ENCODE measurements at places on chromosomes 12 and 14. TPM values are rescaled to one million over a fixed set of nuclear protein-coding genes. Genes with fewer than 3 reads are reported as not detected.

DNA sequence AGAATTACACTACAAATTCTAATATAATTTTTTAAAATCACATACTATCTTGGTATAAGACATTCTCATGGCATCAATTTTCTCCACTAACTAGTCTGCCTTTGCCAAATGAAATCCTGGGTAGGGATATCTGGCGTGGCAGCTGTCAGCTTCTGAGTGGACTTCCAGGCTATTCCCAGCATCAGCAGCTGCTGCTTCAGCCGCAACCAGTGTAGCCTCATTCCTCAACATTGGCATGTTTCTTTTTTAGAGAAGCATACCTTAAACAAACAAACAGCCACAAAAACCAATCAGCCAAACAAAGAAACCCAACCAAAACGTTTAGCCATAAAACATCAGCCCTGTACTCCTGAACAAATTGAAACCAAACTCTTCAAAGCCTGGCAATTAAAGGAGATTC, 235.8 kb downstream of the SSPN start:
- H3K4me1 ChIP-seq, result no peaks in the 10 kb centered on the region
- H3K36me3 ChIP-seq, result peaks cover 9% of the 10 kb centered on the region
- no peak overlapping the region for H3K27ac ChIP-seq
- no peak for DNase-seq
- H3K4me3 ChIP-seq, result no peak overlapping the region
- H3K27me3 ChIP-seq, result no peaks in the 10 kb centered on the region

GRCh38 chr12:104960464-104960863, 2.4 kb upstream of the SLC41A2 start:
- no peak for DNase-seq
- no peak overlapping the region for H3K4me3 ChIP-seq
- no peak overlapping the region for H3K27ac ChIP-seq
- peaks cover 27% of the 10 kb centered on the region for H3K27me3 ChIP-seq
- no peaks in the 10 kb centered on the region for H3K36me3 ChIP-seq
- peaks cover 27% of the 10 kb centered on the region for H3K4me1 ChIP-seq

- H3K36me3 ChIP-seq, result no peaks in the 10 kb centered on the region
- DNase-seq, result no peak
- H3K27ac ChIP-seq, result peak overlapping the region; percentile 31
These were observed 23.0 kb upstream of the GPR132 start for GRCh38 chr14:105087963-105088811.

DNA sequence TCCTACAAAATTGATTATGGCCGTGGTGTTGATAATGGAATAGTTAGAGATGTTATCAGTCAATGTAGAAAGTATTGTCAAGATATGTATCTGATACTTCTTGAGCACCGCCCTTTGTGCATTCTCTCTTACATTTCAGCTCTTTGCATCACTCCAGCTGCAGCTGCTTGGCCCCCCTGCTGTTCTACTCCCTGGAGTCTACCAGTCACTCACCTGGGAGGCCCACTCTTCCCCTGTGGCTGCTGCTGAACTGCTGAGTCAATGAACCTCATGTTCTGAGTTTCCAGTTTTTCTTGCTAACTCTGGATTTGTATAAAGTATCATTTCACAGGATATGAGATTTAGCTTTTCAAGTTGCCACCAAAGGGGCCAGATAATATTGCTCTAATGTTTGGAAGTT, 312.8 kb upstream of the SLC16A7 start:
- H3K27me3 ChIP-seq, result no peaks in the 10 kb centered on the region
- H3K36me3 ChIP-seq, result no peaks in the 10 kb centered on the region
- DNase-seq, result no peak
- H3K27ac ChIP-seq, result no peak overlapping the region
- no peak overlapping the region for H3K4me3 ChIP-seq

DNA sequence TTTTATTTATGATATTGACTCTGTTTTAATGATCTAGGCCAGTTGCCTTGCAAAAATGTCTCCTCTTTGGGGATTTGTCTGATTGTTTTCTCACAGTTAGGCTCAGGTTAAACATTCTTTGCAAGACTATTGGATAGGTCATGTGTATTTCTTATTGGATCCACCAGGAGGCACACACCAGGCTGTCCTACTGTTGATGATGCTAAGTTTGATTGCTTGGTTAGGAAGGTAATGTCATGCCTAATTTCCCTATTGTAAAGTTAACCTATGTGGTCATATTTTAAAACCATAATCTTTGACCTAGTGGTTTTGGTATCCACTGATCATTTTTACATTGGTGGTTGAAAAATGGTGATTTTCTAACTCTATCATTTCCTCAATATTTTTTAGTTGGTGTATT, 137.1 kb downstream of the BRMS1L start:
- DNase-seq, result no peak
- H3K27me3 ChIP-seq, result peaks cover 2% of the 10 kb centered on the region
- no peaks in the 10 kb centered on the region for H3K4me1 ChIP-seq
- H3K36me3 ChIP-seq, result no peaks in the 10 kb centered on the region
- no peak overlapping the region for H3K4me3 ChIP-seq

DNA sequence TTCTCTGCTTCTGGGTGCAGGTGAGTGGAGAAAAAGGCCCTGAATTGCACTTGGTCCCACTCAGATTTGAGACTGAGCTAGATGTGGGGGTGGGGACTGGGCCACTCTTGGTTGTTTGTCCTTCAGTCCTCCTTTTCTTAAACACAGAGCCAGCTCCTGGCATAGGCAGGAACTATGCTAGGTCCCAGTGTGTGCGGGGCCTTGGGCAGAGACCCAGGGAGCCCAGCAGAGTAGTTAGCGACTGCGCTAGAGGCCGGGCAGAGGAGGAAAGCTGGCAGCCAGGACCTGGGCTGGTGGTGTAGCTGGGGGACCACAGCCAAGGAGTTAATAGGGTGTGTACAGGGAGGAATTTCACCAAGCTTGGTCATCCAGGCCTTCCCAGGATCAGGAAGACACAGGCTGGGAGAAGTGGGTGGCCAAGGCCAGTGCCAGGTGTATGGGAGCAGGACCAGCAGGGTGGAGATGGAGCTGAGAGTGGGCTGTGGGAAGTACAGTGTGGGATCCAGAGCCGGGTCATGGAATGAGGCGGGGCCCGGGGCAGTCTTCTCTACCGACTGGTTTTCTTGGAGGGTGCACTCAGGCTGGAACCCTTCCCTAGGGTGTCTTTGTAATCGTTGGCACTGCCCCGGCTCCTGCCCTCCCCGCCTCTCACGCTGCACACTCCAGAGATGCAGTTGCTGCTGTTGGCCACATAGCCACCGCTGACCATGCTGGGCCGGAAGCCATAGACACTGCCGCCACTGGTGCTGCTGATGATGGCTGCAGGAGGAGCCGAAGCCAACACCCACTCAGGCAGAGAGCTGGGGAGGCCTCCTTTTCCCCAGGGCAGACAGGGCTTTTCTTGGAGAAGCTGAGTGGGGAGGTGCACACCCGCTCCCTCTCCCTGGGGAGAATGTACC, 8.7 kb downstream of the KRT71 start:
- H3K4me1 ChIP-seq, result peaks cover 3% of the 10 kb centered on the region
- no peak overlapping the region for H3K4me3 ChIP-seq
- DNase-seq, result no peak
- no peak overlapping the region for H3K27ac ChIP-seq

GRCh38 chr12:132064631-132065030, 79.5 kb downstream of the DDX51 start:
- H3K36me3 ChIP-seq, result peaks cover 40% of the 10 kb centered on the region
- no peak for DNase-seq
- peaks cover 18% of the 10 kb centered on the region for H3K4me1 ChIP-seq
- H3K4me3 ChIP-seq, result no peak overlapping the region
- H3K27ac ChIP-seq, result no peak overlapping the region

DNA sequence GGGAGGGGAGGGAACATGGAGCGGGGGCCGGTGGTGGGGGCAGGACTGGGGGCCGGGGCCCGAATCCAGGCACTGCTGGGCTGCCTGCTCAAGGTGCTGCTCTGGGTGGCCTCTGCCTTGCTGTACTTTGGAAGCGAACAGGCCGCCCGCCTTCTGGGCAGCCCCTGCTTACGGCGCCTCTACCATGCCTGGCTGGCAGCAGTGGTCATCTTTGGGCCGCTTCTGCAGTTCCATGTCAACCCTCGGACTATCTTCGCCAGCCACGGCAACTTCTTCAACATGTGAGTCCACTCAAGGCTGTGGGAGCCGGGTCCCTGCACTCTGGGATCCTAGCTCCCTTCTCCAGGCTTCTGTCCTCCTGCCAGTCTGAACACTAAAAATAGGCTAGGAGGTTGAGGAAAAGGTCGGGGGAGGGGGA, 1.1 kb downstream of the FITM1 start:
- H3K36me3 ChIP-seq, result peaks cover 2% of the 10 kb centered on the region
- DNase-seq, result no peak
- H3K4me1 ChIP-seq, result peaks cover 23% of the 10 kb centered on the region
- no peaks in the 10 kb centered on the region for H3K27me3 ChIP-seq

GRCh38 chr12:115382681-115383080, 698.7 kb upstream of the TBX3 start:
- no peaks in the 10 kb centered on the region for H3K4me1 ChIP-seq
- DNase-seq, result no peak
- H3K27ac ChIP-seq, result no peak overlapping the region
- no peak overlapping the region for H3K4me3 ChIP-seq
- peaks cover 2% of the 10 kb centered on the region for H3K27me3 ChIP-seq

DNA sequence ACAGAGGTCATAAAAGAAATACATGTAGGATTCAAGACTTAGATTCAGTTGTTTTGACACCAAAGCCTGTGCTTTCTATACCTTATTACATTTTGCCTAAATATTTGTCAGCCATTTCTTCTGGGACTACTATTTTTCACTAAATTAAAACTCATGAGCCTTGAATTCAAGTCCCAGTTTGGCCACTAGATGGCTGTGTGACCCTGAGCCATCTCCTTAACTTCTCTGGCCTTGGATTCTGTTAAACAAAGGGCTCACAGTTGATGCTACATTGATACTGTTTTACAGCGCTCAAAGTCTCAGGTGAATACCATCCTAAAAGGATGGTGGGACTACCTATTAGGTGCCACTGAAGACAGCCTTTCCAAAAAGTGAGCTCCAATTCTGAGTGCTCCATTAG, 39.6 kb upstream of the CCDC198 start:
- peaks cover 8% of the 10 kb centered on the region for H3K27me3 ChIP-seq
- no peaks in the 10 kb centered on the region for H3K36me3 ChIP-seq
- no peak overlapping the region for H3K4me3 ChIP-seq
- peak; percentile 35 for DNase-seq
- H3K4me1 ChIP-seq, result no peaks in the 10 kb centered on the region

DNA sequence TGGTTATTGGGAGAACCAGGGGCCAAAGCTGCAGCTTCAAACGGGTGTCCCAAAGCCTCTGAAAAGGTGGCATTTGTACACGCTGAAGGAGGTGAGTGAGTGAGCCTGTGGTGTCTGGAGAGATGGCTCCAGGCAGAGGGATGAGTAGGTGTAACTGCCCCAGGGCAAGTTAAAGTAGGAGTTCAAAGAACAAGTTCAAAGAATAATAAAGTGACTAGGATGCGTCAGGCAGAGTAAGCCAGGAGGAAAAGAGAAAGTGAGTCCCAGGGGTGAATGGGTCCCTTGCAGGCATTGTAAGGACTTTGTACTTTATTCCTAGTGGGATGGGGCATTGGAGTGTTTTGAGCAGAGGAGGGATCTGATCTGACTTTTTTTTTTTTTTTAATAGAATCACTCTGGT, 201.4 kb upstream of the PWP1 start:
- DNase-seq, result no peak
- H3K4me1 ChIP-seq, result peaks cover 29% of the 10 kb centered on the region
- no peaks in the 10 kb centered on the region for H3K27me3 ChIP-seq
- H3K4me3 ChIP-seq, result no peak overlapping the region
- no peak overlapping the region for H3K27ac ChIP-seq

GRCh38 chr12:79266343-79267144, 402.0 kb downstream of the SYT1 start:
- H3K4me3 ChIP-seq, result no peak overlapping the region
- no peaks in the 10 kb centered on the region for H3K4me1 ChIP-seq
- H3K27ac ChIP-seq, result no peak overlapping the region

- peak overlapping the region; percentile 58 for H3K4me3 ChIP-seq
- H3K36me3 ChIP-seq, result peaks cover 9% of the 10 kb centered on the region
- H3K27ac ChIP-seq, result peak overlapping the region; percentile 99
These were observed 126.4 kb downstream of the DUSP6 start for GRCh38 chr12:89225808-89226411.

LUM gene
- total RNA-seq, result not detected

PIWIL1 gene
- not detected for total RNA-seq

GPR65 gene
- 14.0 TPM for total RNA-seq

RAB15 gene
- 5.3 TPM for total RNA-seq

CDCA4 gene
- 62.7 TPM for total RNA-seq

LTB4R2 gene
- 7.5 TPM for total RNA-seq

CLECL1 gene
- 3.1 TPM for total RNA-seq

MEG3 gene
- total RNA-seq, result not detected

CLEC1B gene
- not detected for total RNA-seq

RERGL gene
- not detected for total RNA-seq

RSRC2 gene
- 105 TPM for total RNA-seq
